ENCODE measurements at places on chromosomes 3 and 15. TPM values are rescaled to one million over a fixed set of nuclear protein-coding genes. Genes with fewer than 3 reads are reported as not detected.

GRCh38 chr3:17738921-17739320, 3.5 kb downstream of the TBC1D5 start:
- H3K27ac ChIP-seq: peak overlapping the region; percentile 98
- peaks cover 17% of the 10 kb centered on the region for H3K4me1 ChIP-seq
- no peak overlapping the region for H3K4me3 ChIP-seq
- no peaks in the 10 kb centered on the region for H3K27me3 ChIP-seq
- no peaks in the 10 kb centered on the region for H3K36me3 ChIP-seq

DNA sequence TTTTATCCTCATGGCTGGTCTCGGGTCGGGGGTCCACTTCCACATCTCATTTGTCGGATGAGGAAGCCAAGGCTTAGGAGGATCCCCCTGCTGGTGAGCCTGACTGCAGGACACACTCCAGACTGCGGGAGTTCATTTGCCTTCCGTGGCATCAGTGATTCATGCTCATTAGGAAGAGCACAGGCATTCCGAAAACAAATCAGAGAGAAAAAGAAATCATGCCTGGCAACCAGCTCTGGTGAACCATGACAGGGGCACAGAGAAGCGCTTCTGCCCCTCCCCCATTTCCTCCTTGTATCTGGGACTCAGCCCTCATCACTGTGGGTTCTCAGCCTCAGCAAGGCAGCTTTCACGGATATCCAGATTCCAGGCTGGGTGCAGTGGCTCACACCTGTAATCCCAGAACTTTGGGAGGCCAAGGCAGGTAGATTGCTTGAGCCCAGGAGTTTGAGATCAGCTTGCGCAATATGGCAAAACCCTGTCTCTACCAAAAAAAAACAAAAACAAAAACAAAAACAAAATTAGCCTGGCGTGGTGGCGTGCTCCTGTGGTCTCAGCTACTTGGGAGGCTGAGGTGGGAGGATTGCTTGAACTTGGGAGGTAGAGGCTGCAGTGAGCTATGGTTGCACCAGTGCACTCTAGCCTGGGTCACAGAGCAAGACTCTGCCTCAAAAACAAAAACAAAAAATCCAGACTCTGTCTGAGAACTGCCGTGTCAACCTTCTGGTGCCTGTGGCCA, 28.4 kb downstream of the IRAK2 start:
- H3K4me1 ChIP-seq: peaks cover 74% of the 10 kb centered on the region
- H3K27me3 ChIP-seq: no peaks in the 10 kb centered on the region
- H3K36me3 ChIP-seq: no peaks in the 10 kb centered on the region

DNA sequence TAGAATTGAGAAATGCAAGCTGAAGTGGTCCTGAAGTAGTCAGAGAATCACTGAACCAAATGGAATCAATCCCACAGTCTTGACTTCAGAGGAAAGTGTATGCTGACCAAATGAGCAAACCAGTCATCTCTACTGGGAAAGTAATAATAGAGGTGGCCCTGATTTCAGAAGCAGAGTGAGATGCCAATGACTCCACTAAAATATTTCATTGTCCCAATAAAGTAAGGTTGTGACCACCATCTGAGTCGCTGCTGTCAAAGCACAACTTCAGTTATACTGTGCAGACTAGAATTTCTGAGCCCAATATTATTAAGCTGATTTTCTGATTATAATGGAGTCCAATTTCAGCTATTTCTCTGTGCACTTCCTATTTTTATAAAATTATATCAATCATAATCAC, 334.4 kb upstream of the THBS1 start:
- H3K36me3 ChIP-seq: no peaks in the 10 kb centered on the region
- H3K4me1 ChIP-seq: no peaks in the 10 kb centered on the region
- H3K27ac ChIP-seq: no peak overlapping the region
- no peak for DNase-seq
- H3K4me3 ChIP-seq: no peak overlapping the region
- no peaks in the 10 kb centered on the region for H3K27me3 ChIP-seq

DNA sequence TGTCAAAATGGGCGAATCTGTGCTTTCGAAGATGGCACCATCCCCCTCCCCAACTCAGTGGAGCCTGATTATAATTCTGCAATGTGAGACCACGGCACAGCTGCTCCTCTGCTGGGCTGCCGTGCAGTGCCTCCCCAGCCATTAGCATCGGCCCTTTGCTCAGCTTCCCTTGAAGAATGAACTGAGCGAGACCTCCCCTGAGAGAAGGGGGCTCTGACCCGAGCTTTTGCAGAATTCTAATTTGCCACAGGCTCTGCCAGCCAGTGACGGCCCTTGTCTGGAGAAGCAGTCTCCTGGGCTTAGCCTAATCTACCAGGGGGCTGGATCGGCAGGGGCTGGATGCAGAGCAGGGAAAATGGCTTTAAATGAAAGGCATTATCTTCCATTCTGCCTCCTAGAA, 57.2 kb downstream of the GLDN start:
- no peak overlapping the region for H3K4me3 ChIP-seq
- peaks cover 20% of the 10 kb centered on the region for H3K36me3 ChIP-seq
- DNase-seq: no peak

PCOLCE2 gene
- 58.1 TPM for total RNA-seq

CADM2 gene
- 23.0 TPM for total RNA-seq

ISLR gene
- total RNA-seq: 211 TPM

CPNE9 gene
- total RNA-seq: not detected

LNP1 gene
- total RNA-seq: 1.3 TPM

GNAT1 gene
- total RNA-seq: 4.7 TPM

TIMP4 gene
- total RNA-seq: 78.9 TPM

LRRIQ4 gene
- total RNA-seq: not detected
